Activated CD4-positive, alpha-beta T cell treated with anti-CD3 and anti-CD28 coated beads for 24 hours (primary cell): ENCODE measurements at places on chromosomes 7 and 10.

- no peak for DNase-seq
Measured at GRCh38 chr10:33355274-33355673, 20.8 kb upstream of the NRP1 start.

DNA sequence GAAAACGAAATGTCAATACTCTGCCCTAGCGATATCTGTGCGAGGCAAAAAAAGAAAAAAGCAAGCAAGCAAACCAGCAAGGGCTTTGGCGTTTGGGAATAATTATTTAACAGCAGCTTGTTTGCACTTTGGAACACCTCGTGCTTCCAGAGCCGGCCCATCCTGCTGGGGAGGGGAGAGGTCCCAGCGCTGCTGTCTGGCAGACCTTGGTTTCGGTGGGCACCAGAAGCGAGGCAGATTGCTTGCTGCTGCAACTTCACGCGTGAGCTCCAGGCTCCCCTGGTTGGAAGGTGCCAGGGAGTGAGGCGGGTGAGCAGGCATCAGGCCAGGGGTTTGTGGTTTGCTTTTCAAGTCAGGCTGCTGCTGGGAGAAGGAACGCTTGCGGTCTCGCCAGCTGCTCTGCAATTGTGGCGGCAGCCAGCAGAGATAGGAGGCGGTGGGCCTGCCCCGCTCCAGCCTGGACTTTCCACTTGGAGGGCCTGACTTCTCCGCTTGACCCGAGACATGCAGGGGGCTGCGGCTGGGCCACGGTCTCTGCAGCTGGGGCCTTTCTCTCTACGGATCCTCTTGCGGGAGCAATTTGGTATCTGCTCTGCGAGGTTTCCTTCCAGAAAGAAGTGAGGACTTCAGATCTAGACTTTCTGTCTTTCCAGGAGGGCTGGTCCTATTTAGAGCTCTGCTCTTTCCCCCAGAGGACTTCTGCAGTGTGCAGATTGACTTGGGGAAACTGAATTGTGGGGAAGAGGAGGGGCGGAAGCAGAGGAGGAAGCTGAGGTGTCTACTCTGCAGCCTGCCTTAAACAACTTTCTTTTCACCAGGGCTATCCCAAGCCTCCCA lies 131.4 kb downstream of the PRPF18 start:
- peak; percentile 28 for DNase-seq

DNA sequence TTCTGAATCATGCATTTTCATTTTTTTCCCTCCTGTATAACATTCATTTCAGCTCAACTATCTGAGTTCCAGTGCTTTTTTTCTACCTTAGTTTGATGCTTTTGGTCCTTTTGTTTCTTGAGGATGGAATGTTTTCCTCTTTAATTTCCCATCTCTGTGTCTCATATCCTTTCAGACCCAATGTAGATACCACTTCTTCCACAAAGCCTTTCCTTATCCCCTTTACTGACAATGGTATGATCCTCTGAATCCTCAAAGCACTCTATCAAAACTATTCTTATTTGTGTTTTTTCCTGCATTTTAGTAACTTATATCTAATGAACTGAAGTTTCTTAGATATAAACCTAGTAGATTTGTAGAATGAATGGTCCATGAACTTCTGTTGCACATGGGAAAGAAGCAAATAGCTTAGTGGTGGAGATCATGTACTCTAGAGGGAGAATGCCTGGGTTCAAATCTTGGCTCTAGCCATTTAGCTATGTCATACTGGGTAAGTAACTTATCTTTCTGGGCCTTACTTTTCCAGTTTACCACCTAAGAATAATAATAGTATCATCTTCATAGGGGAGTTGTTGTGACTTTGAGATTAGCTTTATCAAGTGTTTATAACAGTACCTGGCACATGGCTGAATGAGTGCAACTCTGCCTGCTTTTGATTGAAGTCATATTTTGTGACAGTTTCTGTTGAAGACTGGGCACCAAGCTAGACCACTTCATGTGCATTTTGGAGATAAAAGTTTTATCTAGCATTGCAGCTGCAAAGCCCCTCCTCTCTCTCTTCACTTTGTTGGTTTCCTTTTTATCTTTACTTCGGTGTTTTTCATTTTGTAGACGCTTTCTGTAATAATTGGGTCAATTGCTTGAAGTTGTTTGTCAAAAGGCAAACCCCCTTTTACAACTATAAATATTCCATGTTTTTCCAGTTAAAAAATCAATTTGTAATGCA lies 18.5 kb downstream of the STAM start:
- no peak for DNase-seq

DNA sequence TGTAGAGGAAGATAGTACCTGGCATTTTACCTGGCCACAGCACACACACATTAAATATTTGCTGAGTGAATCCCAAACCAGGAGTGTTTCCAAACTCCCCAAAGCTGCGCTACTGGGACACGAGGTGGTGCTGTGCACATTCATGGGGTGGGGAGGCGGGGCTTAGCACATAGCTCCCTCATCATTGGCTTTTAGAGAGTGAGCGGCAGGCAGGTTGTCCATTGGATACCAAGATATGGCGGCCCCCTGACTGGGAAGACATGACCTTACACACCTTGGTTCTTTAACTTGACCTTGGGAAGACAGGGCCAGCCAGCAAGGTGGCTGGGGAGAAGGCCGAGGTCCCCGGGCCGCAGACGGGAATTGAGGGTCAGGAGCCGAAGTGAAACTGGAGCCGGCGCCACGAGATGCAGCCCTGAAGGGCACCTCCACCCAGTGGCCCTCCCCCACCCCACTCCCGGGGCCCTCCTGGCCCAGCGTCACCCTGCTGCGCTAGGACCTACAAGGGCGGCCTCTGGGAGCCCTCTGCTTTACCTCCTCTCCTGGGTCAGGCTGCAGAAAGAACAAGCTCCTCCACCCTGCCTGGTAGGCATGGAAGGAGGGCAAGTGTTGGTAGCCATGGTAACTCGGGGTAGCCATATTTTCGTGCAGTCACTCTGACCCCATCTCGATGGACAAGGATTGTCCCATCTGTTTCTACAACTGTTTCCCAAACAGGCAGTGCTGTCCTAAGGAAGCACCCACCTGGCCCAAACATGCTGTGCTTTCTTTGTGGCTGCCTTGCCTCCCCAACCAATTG lies 24.0 kb downstream of the TMEM176A start:
- no peak for DNase-seq

DNA sequence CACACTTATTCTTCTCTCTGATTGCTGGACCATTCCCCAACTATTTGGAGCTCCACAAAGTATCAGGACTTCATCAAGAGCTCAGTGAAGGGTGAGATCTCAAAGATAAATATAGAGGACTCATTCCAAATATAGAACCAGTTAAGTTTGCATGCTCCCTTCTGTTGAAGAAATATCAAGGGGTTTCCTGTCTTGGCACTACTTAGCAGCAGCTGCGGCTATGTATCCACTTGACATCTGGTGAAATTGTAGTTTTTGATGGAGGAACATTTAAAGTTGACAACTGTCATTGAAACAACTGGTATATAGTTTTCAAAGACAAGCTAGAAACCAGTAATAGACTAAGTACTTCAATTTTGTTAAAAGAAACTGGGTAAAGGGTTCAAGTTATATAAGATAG lies 1.0 kb upstream of the SPAG6 start:
- no peak for DNase-seq

- no peak for DNase-seq
Measured at GRCh38 chr10:96279191-96279641, 7.8 kb upstream of the BLNK start.

- no peak for DNase-seq
Measured at GRCh38 chr7:116499168-116500077, at the start of gene CAV2. TSS of gene CAV2 (plus strand) at chr7:116499738. CDS start at chr7:116499782, 44 bp downstream.

DNA sequence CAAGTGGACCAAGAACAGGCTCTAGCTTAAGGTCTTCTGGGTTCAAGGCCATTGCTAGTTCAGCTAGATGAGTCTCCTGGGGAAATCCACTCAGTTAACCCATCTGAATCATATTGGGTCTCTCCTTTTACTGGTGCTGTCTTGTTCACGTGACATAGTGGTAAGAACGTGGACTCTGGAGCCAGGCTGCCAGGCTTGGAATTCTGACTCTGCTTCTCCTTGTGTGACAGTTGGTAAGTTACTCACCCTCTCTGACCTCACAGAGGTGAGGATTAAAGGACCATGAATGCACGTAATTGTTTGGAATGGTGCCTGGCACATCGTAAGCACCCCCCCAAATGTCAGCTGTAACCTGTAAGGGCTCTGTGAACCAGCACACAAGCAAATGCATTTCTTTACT lies 9.7 kb upstream of the CALU start:
- DNase-seq: no peak
